ENCODE measurements at places on chromosomes 12 and 14.

DNA sequence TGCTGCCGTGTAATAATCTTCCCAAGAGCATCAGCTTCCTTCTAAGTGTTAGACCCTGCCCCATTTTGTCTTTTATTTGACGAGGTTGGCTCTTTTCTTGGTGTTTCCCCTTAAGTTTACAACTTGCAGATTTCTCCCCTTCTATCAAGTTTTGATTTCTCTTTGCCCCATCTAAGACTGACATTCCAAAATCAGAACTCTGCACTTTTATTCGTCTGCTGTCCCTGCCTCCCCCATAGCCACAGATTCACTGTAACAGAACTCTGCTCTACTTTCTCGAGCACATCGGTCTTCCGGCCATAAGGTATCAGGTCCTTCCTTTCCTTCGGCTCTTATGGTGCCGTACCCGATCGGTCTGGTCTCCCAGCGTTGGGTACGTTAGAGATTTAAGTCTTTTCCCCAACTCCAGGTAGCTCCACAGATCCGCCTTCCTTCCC lies 563 bp downstream of the DCP1B start:
- no peak for DNase-seq

DNA sequence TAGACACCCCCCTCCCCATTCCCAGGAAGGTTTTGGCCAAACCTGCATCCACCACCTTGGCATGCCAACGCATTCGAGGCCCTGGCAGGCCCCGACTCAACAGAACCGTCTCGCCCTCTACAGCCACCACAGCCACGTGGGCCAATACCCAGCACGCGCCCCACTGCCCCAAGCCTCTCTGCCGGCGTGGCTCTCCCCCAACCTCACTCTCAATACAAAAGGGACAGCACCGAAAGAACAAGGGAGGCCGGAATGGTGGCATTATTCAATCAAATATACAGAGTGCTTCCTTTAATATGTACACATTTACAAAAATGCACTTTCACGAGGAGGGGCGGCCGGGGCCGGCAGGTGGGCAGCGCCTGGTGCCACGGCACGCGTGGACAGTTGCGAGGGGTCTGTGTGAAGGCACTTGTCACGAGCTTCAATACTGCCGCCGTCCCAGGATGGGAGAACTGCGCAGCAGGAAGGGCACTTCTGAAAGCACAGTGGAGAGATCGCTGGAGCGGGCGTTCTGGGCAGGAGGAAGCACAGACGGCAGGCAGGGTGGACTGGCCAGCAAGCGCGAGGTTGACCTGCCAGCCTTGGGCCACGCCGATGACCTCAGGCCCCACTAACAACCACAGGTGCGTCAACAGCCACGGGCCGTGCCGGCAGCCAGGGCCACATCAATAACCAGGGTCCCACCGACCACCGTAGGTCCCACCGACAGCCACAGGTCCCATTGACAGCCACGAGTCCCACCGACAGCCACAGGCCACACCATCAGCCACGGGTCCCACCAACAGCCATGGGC lies 26.9 kb downstream of the JAG2 start:
- DNase-seq = no peak

GRCh38 chr14:104245723-104246122 lies 107.3 kb downstream of the KIF26A start:
- DNase-seq = no peak

DNA sequence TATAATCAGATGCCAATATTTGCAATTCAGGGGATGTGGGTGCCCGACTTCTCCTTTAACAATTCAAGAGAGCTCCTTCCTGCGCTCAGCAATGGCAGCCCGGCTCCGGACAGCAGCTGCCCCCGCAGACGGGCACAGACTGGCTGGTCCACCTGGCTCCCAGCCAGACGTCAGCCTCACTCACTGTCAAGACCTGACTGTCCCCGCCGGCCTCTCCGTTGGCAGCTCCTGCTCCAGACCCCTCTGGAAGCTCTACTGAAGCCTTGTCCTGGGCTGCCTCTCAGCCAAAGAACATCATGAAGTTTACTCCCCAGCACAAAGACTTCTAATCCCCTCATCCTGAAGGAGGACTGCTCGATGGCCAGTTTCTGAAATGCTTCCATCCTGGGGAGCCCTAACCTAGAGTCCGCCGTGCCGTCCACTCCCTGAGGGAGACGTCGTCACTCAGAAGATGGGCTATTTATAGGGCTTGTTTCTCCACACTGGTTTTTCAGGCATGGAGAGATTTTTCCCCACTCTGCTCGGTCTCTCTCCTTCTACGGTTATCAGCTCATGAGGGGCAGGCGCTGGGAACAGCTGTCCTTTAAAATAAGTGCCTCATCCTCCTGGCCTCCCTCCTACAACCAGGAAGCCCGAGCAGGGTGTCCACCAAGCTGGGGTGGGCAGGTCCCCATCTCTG lies 126.2 kb downstream of the RFLNA start:
- DNase-seq = no peak

- no peak for DNase-seq
These were observed 38.1 kb upstream of the GARIN2 start for GRCh38 chr14:67151082-67151666.

GRCh38 chr12:31658471-31659086 lies 909 bp upstream of the ETFBKMT start:
- DNase-seq = peak; percentile 15

DNA sequence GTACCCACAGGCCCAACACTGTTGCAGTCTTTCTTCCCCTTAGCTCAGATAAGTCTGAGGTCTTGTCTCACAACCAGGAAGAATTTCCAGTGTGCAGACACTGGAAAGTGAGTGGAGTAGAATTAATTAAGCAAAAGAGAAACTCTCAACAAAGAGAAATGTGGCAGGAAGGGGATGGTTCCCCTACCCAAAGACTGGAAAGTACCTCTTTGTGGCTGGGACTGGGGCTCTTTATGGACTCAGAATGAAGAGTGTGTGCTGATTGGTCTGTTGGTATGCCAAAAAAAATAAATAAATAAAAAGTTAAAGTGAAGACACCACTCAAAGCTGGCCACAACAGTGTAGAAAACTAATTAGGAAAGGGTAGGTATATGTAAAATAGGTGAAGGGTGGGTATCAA lies 26.4 kb downstream of the GLIPR1L1 start:
- DNase-seq = no peak

- no peak for DNase-seq
These were observed 1.5 kb downstream of the PDZRN4 start for GRCh38 chr12:41189395-41190251.

GRCh38 chr12:1924996-1925683 lies 6.7 kb upstream of the CACNA2D4 start:
- no peak for DNase-seq

DNA sequence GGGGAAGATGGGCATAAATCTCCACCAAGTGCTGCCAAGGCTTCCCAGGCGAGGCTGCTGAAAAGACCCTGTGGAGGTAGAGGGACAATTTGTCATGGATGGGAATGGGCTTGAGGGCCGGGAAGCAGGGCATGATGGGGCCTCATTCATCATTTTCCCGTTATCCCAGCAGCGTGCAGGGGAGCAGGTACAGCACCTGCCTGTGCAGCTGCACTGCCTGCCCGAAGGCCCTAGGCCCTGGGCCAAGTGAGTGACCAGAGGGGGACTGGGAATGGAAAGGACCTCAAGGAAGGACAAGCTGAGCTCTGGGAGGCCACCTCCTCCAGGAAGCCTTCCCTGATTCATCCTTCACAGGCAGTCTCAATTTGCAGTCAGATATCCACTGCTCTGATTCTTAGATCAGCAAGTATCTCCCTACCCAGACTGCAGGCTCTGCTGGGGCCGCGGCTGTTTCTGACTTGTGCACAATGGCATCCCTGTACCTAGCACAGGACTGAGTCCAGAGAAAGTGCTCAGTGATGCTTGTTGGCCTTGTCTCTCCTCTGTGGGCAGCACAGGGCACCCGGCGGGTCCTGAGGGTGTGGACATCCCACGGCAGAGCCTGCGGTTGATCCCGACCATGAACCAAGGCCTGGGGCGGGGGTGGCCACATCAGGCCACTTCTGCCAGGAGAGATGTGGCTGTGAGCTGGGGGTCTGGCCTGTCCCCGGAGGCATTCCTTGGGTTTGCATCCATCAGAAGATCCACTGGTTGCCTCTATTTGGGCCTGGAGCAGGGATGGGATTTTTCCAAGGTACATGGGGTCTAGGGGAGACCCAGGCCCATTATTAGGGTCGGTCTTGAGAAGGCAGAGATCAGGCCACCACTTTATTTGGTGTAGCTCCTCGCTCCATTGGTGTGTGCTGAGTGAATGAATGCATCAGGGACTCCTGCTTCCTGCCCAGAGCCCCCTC lies 167.3 kb upstream of the RTL1 start:
- DNase-seq = no peak

- DNase-seq = no peak
These were observed 212.0 kb downstream of the PTPRO start for GRCh38 chr12:15534322-15534721.

- DNase-seq = no peak
These were observed 11.7 kb upstream of the PRB4 start for GRCh38 chr12:11321980-11322379.

GRCh38 chr12:87120440-87120839 lies 864.2 kb upstream of the MGAT4C start:
- DNase-seq = no peak

DNA sequence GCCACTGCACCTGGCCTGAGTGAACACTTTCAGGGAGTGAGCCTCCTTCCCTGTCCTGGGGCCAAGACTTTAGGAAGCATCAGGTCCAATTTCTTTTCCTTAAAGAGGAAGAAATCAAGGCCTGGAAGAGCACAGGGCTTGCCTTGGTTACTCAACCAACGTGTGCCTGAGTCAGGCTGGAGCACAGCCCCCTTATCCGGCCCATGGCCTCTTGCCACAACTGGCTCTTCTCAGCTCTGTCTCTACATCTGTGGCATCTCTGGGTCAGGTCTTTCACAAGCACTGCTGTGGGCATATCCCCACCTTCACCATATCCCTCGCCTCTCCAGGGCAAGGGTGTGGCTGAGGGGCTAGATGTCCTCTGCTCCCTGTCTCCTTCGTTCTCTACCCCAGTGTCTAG lies 6.8 kb downstream of the MYH6 start:
- no peak for DNase-seq

- no peak for DNase-seq
These were observed 1047.5 kb upstream of the FLRT2 start for GRCh38 chr14:84482256-84483071.

DNA sequence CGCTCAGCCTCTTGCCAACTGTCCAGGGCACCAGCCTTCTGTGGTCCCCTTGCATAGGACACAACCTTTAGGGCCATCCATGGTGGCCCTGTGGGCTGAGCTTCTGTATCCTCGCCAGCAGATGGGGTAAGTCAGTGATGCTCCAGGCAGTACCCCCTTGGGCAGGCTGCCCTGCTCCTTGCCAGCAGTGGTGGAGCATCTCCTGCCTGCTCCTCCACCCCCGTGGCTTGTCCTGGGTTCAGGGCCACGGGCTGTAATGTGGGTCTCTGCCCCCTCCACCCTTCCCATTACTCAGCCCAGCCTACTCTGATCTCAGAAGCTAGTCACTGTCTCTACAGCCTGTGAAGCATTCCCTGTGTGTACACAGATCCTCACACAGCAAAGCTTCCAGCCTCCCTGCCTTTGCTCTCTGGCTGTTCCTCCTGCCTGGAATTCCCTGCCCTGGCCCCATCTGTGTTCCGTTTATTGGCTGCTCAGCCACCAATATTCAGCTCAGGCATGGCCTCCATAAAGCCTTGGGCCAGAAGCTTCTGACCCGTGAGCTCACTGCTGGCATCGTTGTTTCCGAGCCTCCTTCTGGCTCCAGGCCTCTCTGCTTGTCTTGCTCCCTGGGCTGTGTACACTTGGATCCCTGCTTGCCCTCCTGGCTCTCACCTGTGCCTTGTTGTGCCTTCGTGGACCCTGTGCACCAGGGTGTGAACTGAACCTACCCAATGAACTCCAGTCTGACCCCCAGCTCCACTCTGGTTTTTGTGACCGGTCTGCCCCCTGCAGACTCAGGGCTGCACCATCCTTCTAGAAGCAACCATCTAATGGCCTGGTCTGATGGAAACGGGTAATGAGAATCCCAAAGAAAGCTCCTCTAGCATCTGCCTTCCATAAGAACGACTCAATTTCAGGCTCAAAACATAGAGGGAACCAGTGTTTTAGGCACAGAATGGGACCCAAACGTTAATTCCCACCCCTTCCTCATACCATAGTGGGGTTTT lies 177.0 kb upstream of the PRMT8 start:
- DNase-seq = no peak

- DNase-seq = no peak
These were observed 133.8 kb downstream of the SAMD4A start for GRCh38 chr14:54700717-54701116.

DNA sequence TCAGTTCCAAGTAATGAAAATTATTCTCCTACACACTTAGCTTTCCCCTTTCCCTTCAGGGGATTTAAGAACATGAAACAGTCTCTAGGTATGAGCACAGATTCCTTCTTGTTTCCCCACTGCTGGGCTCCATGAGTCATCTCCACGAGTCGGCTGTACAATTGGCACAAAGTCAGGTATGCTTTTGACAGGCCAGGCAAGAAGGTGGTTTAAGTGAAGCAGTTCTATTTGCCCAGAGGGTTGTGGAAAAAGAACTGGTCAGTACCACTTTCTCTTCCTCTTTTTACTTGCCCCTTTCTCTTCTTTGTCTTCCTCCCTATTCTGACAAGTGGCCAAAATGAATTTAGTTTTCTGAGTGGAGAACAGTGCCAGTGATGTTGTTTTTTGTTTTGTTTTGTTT lies 16.3 kb downstream of the DYNC1H1 start:
- DNase-seq = no peak

DNA sequence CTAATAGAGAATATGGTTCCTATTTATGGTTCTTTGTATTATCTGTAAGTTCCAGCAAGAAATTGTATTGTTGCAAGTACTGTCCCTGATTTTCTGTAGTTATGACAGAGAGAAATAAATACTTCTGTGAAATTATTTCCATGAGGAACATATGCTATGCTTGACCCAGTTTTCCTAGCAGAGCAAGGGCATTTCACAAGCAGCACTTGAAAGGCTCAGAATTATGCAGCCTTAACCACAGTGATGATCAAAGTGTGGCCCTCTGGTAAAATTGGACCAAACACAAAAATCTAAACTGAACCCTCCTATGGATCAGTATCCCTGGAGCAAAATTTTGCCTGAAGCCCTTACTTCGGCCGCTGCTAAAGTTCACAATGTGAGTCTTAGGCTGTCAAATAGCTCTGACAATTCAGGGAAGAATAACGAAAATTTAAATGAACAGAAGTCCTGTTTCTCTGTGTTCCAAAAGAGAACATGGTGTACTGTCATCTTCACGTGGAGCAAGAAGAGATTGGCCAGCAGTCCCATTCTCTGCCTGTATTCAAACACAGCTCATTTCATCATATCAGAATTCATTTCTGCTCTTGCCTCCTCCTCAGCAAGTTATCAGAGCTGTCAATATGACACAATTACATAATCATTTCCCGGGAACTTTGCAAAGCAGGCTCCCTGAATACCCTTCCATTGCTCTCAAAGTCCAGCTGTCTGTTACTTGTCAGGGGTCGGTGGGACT lies 471.9 kb downstream of the RPS29 start:
- no peak for DNase-seq

DNA sequence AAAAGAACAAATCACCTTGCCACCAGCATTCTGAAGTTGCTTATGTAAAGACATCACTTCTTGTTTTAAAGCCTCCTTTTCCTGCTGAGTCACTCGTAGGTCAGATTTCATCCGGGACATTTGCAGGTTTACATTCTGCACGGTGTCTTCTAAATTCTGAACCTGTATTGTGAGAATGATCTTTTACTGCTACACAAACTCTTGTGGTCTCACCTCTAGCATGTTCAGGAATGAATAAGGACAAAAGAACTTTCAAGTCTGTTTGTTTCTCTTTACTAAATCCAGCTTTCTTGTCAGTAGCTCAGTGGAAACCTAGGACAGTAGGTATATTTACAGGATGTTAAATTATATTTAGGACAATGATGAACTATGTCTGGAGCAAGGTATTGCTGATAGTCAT lies 73.5 kb upstream of the SAV1 start:
- DNase-seq = no peak

GRCh38 chr14:24690492-24690891 lies 56.5 kb upstream of the GZMB start:
- no peak for DNase-seq

All from right lung (tissue), 10 donors.